Activated T-helper 2 cell treated with anti-CD3 and anti-CD28 coated beads, Interferon-gamma antibody, Interleukin-2, Interleukin-4, amounts not matched to agents 10 μg/mL and 5 μg/mL and 100 μg/mL, durations not matched to agents 14 hours and 24 hours and 36 hours (primary cell): ENCODE measurements at places on chromosomes 12 and 14.

GRCh38 chr14:59425322-59425935 is 39.8 kb downstream of the GPR135 start:
- DNase-seq = no peak

DNA sequence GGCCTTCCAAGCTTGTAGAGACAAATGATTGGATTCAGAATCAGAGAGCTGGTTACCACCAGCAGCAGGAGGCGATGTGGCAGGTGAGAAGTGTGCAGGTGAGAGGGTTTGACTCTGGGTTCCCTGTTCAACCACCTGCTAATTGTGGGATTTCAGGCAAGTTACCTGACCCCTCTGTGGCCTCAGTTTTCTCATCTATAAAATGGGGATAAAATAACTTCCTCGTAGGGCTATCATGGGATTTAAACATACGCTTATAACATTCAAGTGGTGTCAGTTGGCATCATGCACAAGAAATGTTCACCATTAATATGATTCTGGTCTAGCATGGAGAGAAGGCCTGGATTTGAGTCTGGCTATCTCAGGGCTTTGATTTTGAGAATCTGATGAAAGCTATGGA is 143.8 kb upstream of the MYL2 start:
- no peak for DNase-seq

DNA sequence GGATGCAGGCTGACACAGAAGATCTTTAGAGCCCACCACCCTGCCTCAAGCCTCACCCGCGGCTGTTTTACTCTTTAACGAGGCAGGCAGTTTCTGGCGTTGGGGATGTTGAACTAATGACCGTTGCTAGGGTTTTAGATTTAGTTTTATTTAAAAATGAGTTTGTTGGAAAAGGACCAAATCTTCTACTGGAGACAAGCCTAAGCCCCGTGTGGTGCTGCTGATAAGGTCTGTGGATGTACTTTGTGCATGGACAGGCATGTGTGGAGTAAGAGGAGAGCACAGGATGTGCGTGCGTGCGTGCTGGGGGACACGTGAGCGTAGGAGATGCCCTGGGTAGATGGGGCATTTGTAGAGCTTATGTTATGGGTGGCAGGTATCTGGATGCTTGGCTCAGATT is 5.7 kb downstream of the NTF3 start:
- no peak for DNase-seq

DNA sequence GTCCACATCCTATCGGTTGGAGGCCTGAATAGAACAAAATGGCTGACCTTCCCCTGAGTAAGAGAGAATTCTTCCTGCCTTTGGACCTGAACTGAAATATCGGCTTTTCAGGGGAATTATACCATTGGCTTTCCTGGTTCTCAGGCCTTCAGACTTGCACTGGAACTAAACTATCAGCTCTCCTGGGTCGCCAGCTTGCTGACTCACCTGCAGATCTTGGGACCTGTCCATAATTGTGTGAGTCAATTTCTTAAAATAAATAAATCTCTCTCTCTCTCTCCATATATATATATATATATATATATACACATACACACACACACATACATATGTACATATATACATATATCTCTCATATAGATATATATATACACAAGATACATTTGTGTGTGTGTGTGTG is 41.6 kb downstream of the KCNK10 start:
- no peak for DNase-seq

DNA sequence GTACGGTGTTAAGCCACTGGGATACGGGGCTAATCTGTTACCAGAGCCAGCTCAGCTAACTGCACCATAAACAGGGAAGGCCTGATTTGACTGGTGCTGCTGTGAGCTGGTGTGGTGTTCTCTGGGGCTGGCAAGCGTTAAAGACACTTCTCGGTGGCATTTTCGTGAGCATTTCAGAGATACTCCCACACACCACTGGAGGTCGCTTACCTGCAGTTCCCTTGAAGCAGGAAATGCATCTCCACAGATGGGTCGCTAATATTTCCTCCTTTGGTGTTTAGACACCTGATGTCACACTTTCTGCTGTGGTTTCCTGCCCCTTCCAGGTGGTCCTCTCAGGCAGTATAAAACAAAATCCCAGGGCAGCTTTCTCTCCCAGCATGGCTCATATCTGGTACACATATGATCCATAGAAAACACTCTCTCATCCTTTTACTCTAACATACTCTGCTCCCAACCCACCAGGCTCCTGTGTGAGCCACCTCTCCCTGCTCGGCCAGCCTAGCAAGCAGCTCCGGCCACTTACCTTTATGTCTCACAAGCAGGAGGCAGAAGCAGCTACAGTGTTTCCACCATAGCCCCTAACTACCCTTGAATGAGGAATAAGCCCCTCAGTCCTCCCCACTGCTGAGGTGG is 129.9 kb upstream of the GRIN2B start:
- no peak for DNase-seq

DNA sequence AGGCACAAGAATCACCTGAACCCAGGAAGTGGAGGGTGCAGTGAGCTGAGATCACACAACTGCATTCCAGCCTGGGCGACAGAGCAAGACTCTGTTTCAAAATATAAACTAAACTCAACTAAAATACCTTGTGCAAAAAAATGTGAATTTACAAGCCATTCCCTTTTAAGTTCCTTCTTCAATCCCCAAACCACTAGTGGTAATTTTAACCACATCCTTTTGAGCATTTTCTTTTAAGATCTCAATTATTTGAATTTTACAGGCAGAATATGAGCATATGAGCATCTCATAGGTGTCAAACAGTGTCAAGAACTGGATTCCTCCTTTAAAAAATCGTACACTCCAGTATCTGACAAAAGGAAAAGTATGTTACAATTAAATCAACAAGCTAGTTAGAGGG is 57.0 kb upstream of the NPFF start:
- DNase-seq = no peak
